Activated CD8-positive, alpha-beta T cell treated with anti-CD3 and anti-CD28 coated beads, Interleukin-2, amount 10 ng/mL, durations not matched to agents 7 days and 5 days (primary cell): ENCODE measurements at places on chromosomes 2 and 18. TPM values are rescaled to one million over a fixed set of nuclear protein-coding genes. Genes with fewer than 3 reads are reported as not detected.

- no peaks in the 10 kb centered on the region for H3K27me3 ChIP-seq
- H3K4me1 ChIP-seq = no peaks in the 10 kb centered on the region
- H3K4me3 ChIP-seq = no peak overlapping the region
- no peak overlapping the region for H3K27ac ChIP-seq
- DNase-seq = no peak
Observed at GRCh38 chr2:204753841-204754240, 208.6 kb downstream of the PARD3B start.

GRCh38 chr2:17680119-17680518, 73.5 kb downstream of the SMC6 start:
- H3K27ac ChIP-seq = no peak overlapping the region
- DNase-seq = no peak
- no peaks in the 10 kb centered on the region for H3K27me3 ChIP-seq
- no peaks in the 10 kb centered on the region for H3K4me1 ChIP-seq
- no peak overlapping the region for H3K4me3 ChIP-seq
- peaks cover 41% of the 10 kb centered on the region for H3K36me3 ChIP-seq

RPS27A gene
- total RNA-seq = 959 TPM

DLGAP1 gene
- not detected for total RNA-seq

GRCh38 chr2:40352703-40353099, 99.2 kb downstream of the SLC8A1 start:
- H3K27me3 ChIP-seq = no peaks in the 10 kb centered on the region
- DNase-seq = no peak
- no peaks in the 10 kb centered on the region for H3K4me1 ChIP-seq

DNA sequence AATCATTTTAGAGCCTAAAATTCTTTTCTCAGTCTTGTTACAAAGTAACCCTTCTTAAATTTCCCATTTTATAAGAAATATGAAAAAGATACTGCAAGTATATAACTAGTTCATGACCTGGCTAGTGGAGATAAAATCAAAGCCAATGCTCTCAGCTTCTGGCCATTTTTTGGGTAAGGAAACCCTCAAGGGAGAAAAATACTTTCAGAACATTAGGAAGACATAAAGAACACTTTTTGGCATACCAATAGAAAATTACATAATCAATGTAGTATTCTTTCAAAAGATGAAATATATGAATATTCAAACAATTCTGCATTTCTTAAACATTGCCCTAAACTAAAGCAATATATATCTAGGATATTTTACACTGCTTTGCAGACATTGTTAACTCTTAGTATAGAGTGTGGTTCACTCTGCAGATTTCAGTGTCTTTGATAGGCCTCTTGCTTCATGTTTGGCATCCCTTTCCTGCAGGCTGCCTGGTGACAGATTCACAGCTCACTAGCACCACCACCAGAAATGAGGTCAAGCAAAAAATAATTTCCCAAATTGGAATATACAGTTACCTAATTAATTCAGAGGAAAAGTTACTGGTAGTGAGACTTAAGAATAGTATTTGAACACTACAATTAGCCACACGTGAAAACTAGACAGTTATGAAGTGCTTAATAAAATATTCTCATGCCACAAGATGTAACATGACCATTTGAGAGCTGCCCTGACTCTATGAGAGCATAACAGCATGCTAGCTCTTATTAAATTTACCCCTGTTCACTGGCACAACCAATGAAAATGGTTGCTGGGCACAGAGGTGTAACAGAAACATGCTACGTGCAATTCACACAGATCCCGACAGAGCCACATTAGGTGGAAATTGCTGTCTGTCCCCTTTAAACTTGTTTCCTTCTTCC, 36.0 kb downstream of the PAIP2B start:
- H3K27ac ChIP-seq = no peak overlapping the region
- H3K27me3 ChIP-seq = no peaks in the 10 kb centered on the region
- no peak for DNase-seq
